Stimulated activated CD4-positive, alpha-beta T cell treated with anti-CD3 and anti-CD28 coated beads, TNF-alpha, amount 100 ng/mL, for 4 hours (primary cell): ENCODE measurements at places on chromosomes 2 and 18.

DNA sequence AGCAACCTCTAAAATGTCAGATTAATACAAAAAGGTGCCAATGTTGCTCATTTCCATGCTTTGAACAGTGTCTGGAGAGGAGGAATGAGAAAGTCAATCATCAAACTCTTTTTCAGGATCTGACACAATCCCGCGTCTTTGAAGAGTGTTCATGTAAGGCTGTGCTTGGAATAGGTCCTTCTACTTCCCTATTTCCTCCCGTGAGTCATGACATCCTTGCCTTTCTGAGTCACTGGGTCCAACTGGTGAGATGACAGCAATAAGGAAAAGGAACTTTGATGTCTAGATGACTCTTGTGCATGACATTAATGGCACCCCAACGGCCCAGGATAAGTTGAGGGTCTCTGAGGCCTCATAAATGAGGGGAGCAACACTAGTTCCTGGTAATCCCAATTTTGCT, 109.0 kb upstream of the CELF4 start:
- DNase-seq = no peak

- peak; percentile 14 for DNase-seq
Observed at GRCh38 chr2:129936334-129936934, 43.0 kb upstream of the RAB6C start.

GRCh38 chr2:200223205-200223784, 83.2 kb upstream of the SPATS2L start:
- DNase-seq = no peak

DNA sequence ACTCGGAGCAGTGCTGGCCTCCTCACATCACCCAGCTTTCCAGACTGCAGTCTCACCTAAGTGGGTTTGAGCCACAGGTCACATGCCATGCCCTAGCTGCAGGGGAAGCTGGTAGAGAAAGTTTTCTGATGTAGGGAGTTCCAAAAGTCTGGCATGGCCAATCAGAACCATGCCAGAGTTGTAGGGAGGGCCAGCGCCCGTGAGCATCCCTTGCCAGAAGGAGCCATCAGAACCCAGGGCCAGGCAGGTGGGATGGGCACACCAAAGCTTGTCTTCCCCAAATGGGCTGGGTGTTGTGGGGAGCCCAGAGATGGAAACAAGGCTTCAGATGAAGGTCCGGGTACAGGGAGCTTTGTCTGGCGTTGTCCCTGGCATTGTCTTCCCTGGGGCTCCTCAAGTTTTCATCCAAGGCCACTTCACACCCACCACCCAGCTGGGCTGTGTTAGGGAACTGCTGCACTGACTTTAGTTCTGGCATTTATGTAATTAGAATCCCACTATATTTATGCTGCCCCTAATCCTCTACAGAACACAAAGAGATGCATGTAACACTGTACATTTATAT, 247.9 kb downstream of the KLHL29 start:
- DNase-seq = no peak

DNA sequence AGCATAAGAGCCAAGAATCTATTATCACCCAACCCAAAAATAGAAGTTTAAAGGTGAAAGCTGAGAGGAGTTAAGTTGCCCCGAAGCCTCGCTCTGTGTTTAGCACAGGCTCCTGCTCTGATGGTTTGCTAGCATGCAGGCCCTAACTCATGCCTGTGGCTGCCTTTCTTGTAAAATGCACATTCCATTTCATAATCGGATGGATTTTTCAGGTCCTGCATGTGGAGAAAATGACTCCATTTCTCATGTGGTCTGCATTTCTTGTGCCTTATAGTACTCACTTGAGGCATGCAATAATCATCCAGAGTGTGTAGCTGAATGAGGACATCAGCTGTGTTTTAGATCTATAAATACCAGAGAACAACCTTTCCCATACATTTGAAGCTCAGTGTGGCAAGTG, 381.8 kb downstream of the CPS1 start:
- DNase-seq = no peak

DNA sequence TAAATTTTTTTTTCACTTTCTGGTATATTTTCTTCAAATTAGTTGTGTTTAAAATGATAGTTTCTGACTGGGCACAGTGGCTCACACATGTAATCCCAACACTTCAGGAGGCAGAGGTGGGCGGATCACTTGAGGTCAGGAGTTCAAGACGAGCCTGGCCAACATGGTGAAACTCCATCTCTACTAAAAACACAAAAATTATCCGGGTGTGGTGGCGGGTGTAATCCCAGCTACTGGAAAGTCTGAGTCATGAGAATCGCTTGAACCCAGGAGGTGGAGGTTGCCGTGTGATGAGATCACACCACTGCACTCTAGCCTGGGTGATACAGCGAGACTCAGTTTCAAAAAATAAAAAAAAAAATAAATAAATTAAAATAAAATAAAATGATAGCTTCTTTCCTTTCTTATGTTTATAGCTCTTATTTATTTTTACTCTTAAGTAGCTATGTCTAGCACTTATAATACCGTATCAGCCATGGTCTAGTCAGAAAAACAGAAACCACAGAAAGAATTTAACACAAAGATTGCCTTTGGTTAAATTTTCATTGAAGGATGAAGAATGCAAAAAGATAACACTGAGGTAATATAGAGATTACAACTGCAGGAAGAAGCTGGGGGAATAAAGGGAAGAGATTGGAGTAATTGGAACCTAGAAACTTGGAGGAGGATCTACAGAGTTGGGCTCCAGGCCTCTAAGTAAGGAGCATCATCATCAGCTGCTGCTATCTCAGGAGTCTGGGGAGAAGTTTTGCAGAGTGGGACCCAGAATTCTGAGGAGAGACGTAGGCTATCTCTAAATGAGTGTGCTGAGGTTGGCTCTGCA, 54.7 kb upstream of the MBOAT2 start:
- no peak for DNase-seq

DNA sequence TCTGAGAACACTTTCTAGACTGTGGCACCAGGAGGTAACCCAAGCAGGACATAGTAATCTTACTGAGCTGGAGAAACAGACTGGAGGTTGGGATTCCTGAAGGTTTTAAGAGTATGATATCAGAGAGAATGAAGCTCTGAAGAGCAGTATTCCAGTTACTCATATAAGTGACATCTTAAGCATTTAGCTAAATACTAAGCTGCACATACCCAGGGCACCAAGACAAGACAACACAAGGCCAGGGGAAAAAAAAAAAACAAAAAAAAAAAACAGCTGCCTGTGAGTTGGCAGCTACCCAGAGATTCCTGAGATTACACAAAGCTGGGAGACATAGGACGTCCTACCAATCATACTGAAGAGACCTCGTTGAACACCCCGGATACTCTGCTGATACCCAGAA, 175.8 kb downstream of the SRBD1 start:
- no peak for DNase-seq

DNA sequence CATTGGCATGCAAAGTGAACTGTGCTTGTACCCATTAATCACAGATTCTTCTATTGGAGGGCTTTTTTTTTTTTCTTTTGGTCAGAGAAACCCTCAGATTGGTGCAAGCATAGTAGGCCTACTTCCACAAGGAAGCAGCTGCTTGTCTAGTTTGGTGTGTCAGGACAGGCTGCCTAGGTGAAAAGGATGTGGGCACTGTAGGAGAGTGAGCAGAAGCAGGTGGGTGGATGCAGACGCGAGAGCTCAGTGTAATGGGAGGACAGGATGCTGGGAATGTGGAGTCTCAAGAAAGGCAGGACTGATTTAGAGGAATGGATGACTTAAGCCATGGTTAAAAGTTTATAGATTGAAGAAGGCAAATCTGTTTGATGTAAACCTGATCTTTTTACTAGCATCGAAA, 3.1 kb downstream of the ELP2 start:
- DNase-seq = no peak

DNA sequence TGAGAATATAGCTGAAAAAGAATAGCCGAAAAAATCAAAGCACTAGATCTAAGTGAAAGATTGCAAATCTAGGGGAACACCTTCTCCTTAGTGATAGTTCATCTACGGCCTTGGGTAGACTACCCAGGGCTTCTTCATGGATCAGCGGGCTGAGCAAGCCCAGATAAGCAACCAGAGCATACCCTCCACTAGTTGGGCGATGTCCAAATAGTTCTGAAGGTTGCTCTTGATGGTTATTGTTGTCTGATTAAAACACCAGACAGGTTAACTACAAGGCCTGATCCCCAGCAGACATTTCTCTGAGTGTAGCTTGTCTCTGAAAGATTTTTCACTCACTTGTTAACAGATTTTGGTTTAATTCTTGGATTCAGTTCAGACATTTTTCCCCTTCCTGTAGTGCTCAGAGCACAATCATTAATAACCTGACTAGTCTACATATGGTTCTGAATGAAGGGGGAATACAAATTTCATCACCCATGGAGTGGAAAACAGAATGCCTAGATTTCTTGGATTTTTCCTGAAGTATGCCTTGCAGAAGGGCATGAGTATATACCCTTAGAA, 99.6 kb downstream of the BABAM2 start:
- no peak for DNase-seq

- no peak for DNase-seq
Observed at GRCh38 chr2:49928551-49928950, 774.2 kb upstream of the FSHR start.

DNA sequence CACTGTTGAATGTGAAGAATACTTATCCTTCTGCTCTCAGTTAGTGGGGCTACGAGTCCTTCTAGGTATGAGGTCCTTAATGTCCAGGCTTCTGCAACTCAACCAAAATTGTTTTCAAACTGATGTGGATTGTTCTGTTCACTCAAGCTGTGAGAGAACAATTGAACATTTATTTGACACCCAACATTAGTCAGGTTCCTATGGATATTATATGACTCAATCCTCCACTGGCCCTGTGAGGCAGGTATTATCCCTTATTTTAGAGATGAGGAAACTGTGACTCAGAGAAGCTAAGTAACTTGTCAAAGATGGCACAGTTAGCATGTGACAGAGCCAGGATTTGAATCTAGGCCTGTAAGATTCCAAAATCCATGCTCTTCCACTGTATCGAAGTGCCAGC, 1.2 kb upstream of the LYG2 start:
- no peak for DNase-seq

GRCh38 chr2:239979243-239980023, 45.7 kb downstream of the NDUFA10 start:
- DNase-seq = no peak

DNA sequence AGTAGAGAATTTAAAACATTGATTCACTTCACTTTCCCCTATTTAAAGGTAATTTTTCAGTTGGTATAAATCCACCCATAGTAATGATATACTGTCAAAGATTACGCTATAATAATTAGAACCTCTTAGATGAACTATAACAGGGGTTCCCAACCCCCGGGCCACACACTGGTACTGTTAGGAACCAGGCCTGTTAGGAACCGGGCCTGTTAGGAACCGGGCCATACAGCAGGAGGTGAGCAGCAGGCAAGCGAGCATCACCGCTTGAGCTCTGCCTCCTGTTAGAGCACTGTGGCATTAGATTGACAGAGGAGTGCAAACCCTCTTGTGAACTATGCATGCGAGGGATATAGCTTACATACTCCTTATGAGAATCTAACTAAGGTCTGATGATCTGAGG, 34.0 kb upstream of the CD302 start:
- DNase-seq = no peak

- no peak for DNase-seq
Observed at GRCh38 chr18:21826196-21826595, 85.6 kb downstream of the MIB1 start.

DNA sequence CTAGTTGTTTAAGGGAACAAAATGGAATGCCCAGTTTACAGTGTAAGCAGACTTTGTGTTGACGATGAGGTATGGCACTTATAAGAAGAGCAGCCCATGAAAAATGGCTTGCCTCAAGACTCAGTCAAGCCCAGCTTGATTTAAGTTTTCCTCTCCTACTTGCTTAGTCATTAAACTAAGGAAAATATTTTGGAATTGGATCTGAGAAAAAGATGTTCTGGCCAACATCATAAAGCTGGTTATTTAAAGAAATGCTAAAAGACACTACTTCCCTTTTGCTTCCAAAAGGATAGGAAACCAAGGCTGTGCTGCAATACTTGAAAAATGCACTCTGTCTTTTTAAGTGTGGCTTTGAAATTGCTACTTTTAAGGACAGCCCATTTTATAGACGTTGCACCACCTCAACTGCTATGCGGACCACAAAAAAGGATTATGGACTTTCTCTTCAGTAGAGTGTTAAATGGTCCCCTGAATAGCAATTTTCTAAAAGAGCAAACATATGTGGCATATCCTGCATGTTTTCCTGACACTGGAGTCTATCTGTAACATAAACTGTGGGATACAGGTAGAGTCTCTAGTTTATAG, 32.1 kb downstream of the CCDC141 start:
- no peak for DNase-seq

- no peak for DNase-seq
Observed at GRCh38 chr2:176677746-176678265, 408.6 kb downstream of the MTX2 start.

DNA sequence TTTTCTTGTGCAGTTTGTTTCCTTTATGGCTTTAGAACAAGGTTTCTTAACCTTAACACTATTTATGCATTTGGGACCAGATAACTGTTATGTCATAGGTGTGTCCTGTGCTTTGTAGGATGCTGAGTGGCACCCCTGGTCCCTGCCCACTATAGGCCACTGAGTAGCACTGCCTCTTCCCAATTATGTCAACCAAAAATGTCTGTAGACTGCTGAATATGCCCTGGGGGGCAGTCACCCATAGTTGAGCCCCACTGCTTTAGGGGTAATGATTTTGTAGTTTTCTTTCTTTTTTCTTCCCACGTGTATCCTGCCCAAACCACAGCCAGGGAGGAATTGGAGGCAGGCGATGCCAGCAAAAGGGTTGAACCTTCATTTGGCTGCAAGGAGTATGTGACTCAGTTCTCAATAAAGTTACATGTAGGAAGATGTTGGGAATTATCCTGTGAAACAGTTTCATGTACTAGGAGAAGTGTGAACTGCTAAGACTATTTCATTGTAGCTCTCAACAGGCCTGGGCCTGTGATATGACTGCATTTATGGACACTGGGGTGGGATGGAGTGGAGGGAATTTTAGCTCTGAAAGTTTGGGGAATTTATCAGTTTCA, 65.7 kb downstream of the FMNL2 start:
- no peak for DNase-seq

DNA sequence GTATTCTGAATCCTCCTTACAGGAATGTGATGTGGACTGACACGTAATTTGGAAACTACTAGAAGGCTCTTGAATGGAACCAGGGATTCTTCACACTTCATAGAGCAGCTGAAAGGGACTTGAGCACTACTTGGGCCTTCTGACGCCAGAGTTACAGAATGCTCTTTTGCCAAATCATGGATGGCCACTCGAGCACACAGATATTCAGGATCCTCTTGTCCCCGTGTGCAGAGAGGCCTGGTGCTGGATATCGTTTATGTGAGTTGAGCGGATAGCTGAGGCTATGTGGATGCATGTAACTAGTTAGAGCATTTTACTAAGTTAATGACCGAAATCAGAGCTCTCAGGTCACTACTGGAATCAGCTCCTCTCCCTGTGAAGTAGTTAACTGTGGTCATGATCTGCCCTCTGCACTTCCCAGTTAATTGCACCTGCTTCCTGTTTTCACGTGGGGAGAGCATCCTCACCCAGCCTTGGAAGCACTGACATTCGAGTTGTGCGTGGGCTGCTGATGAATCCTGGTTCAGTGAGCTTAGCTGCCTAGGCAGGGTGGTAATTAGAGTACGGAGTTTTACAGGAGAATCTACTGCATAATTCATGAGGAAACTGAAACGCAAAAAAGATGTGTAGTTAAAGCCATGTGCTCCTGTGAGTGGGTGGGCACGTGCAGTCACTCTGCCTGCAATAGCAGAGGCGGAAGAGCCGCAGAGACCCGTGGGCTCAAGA, 5.2 kb upstream of the TPO start:
- no peak for DNase-seq
